ENCODE measurements at places on chromosomes 11 and 22.

DNA sequence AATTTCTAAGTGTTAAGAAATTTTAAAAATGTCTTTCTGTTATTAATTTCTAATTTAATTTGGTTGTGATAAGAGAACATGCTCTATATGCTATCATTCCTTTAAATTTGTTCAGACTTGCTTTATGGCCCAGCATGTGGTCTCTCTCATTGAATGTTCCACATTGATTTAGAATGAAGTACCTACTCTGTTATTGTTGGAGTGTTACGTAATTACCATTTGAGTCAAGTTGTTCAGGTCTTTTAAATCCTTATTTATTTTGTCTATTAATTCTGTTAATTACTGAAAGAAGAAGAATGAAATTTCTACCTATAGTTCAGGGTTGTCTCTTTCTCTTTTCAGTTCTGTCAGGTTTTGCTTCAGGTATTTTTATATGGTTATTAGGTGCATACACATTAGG lies 57.0 kb downstream of the PRMT3 start:
- no peak for DNase-seq

DNA sequence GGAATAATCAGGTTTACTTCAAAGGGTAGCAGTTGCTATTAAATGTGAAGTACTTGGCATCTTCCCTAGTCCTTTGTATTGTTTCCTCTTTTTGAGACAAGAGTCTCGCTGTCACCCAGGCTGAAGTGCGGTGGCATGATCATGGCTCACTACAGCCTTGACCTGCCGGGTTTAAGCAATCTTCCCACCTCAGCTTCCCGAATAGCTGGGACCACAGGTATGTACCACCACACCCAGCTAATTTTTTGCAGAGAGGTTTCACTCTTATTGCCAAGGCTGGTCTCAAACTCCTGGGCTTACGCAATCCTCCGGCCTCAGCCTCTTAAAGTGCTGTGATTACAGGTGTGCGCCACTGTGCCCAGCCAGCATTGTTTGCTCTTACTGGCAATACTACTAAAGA lies 36.2 kb upstream of the RAPSN start:
- no peak for DNase-seq

DNA sequence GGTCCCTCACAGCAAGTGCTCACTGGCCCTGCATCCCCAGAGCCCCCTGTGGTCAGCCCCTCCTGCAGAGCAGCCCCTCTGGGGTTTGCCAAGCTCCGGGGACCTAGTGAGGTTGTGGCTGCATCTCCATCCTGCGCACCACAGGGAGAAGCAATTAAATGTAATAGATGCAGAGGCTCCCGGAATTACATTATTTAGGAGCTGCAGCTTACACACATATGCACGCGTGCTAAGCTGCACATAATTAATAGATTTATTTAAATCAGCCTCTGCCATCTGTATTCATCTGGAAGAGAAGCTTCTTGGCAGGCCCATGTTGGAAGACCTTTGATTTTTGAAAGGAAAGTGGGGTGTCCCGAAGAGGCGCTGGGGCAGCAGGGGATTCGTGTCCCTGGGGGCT lies 1271.5 kb downstream of the BRD1 start:
- DNase-seq = no peak

DNA sequence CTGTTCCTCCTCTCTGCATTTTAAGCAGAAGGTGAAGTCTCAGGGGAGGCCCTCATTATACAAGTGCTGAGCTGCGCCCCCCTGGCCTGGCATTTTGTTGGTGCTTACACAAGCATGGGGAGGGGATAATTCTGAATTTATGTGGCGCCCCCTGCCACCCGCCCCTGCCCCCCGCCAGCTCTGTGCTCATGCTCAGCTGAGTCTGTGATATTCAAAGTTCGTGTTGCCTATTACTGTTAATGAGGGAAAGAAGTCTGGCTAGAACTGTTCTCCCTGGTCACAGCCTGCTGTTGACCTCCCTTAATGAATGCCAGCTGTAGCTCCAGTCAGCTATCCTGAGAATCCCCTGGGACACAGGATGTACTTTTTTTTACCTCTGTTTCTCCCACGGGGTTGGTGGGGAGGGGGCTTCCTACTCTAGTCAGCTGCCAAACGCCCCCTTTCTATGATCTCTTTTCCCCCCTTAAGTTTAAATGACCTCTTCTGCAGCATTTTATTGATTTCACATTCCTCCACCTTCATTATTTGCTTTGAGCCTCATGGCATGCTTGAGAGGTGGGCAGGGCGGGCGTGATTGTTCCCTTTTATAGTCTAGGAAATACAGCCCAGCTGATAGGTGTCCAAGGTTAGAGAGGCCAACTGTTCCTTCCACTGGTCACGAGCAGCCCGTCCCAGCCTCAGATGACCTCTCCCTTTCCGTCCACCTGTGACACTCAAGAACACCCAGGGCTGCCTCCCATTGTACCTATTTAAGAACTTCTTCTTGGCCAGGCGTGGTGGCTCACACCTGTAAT lies 12.2 kb downstream of the USP2 start:
- DNase-seq = no peak

DNA sequence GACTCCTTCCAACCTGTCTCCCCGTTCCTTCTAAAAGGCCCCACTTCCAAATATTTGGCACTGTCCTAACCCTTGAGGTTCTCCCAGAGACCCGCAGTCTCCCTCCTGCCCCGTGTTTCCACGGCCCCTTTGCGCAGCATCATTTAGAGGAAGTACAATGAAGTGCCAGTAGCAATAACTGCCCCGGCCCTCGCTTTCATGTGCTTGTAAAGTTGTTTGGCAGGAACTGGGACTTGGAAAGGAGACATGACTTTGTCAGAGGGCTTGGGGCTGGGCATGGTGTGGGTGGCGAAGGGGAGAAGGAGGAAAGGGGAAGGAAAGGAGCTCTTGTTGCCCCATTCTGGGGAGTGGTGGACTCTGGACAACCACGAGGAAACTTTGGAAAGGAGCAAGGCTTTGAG lies 2.6 kb downstream of the CD44 start:
- DNase-seq = no peak

DNA sequence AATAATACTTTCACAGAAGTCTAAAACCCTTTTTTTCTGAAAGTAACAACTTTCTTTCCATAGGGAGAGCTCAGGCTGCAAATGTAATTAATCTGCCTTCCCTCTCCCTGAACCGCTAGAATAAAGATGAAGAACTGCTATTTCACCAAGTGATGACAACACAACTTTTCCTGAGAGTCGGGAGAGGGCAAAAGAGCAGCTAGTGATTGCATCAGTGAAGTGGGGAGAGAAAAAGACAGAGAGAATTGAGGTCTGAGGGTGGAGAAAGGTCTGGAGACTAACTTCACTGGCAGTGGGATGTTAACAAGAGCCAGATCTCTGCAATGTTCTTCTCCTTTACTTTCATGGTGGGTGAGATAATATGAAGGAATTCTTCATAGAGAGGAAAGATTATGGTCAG lies 10.9 kb upstream of the MPEG1 start:
- DNase-seq = no peak

DNA sequence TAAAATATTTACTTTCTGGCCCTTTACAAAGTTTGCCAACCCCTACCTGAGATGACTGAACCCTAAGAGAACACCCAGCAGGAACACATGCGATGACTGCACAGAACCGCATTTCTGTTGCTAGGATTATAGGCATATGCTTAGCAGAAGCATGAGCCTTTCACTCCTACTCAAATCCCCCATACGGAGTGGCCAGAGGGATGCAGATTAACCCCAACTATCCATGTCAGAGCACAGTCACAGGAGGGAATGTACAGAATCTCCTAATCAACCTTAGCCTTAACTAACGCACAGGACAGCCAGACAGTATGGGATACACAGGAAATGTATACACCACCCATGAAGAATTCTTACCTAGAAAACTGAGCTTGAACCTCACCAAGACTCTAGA lies 6.2 kb downstream of the HPS4 start:
- no peak for DNase-seq

- no peak for DNase-seq
These were observed 8.4 kb downstream of the CWC15 start for GRCh38 chr11:94964934-94965333.

DNA sequence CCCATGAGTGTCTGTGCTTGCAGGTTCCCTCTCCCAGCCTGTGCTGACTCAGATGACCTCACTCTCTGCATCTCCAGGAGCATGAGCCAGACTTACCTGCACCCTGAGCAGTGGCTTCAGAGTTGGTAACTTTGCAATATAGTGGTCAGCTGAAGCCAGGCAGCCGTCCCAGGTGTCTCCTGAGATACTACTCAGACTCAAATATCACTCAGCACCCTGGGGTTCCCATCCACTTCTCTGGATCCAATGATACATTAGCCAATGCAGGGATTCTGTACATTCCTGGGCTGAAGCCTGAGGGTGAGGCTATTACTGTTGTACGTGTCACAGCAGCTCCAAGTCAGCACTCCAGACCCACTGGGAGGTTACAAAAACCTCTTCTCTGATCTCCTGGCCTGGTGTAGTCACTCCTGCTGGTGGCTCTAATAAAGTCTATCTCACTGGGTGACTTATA lies 87.8 kb upstream of the TOP3B start:
- DNase-seq = no peak

DNA sequence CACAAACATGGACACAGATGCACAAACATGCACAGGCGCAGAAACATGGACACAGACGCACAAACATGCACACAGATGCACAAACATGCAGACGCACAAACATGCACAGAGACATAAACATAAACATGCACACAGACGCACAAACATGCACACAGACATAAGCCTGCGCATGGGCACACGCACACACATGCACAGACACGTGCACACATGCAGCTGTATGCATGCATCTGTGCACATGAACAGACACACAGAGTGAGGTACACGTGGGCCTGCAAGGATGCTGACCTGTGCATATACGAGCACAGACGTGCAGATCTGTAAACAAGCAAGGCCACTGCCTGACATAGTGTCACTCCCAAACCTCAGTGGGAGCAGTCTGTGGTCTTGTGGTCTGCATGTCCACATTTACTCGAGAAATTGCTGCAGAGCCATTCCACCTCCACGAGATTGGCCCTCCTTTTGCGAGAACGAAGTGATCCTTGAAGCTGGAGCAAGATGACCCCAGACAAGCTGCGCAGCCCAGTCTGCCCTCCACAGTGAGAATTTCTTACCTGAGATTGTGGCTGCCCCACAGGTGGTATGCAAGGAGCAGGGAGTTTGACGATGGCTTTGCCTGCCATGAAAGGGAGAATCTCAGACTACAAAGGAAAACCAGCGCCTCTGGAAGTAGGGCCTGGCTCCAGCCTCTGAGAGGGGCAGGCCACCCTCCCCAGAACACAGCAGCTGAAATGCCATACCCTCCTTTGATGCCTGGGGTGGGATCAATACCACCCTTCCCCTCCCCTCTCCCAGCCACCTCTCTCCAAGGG lies 299.9 kb downstream of the BRD1 start:
- no peak for DNase-seq

DNA sequence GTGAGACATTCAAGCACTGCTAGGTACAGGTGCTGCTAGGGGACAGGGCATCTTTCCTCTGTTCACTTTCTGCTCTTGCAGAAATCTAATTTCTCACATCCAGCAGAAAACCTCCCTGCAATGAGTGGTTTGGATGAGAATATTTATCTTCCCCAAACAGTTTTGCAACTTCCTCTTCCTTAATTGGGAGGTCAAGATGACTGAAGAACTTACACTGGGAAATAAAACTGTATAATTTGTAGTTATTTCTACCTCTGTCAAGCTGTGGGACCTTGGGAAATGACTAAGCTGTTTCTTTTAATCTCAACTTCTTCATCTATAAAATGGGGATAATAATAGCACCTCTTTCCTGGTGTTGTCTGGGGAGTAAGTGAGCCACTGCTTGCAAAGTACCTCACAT lies 69.8 kb downstream of the PRR5L start:
- DNase-seq = no peak

DNA sequence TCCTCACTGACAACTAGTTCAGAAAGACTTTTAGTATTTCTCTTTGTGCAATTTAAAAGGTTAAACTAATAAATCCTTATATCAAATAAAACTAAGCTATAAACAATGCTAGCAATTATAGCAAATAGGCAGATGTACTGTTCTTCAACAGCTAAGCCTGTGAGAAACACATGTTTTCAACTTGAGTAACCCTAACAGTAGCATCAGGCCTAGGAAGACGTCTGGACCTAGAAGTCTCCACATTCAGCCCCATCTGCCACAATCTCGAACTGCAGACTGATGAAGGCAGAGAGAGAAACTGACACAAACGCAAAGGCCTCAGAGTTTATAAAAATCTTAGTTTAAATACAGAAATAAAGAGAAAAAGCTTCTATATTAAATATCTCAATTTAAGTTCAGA lies 2.5 kb downstream of the ST13 start:
- no peak for DNase-seq

DNA sequence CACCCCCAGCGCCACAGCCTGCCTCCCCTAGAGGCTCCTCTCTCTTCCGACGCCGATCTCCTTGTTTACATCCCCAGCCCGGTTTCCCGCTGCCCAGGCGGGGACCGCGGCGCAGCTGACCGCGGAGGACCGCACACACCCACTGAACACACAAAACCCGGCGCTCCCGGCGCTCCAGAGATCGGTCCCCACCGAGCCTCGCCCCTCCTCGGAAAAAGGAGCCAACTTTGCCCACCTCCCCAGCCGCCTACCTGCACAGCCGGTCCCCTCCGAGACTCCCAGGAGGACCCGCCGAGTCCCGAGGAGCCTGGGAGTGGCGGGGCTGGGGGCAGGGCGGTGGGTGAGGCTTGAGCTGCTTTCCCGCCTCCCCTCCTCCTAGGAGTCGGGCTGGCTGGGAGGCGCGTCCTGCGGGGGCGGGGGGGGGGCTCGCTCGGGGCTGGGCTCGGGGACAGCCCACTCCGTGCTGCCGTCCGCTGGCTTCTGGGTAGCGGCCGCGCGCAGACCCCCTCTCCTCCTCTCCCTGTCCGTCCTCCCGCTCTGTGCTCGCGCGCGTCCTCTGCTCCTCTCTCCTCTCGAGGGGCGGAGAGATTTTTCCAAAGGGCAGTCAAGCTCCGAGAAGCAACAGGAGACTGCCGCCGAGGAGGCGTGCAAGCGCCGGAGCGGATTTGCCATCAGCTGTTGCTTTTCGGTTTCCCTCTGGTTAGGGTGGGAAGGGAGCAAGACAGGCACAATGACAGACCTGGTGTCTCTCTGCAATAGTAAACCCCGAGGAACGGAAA lies at the start of gene FXYD6:
Gene FXYD6, minus strand, starts transcription at position 318 of the 779 bp plus-strand sequence. CDS start 33,882 bp downstream, outside the sequence.
- no peak for DNase-seq

DNA sequence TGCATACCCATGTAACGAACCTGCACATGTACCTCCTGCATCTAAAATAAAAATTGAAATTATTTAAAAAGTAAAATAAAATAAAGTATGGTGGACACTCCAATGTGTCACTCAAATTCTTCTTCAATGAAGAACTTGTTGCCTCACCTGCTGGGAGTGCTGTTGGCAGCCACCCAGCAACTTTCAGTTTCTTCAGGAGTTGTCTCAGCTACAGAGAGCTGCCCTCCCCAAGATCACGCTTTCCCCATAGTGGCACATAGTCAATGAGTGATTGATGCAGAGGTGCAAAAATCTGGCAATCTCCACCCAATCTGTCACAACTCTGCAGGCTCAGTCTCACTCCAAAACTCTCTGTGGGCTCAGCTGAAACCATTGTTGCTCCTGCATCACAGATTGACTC lies 92.3 kb upstream of the C11orf87 start:
- no peak for DNase-seq

- no peak for DNase-seq
These were observed 30.8 kb downstream of the ACO2 start for GRCh38 chr22:41499624-41500280.
